Stimulated activated naive B cell treated with anti-CD40 and anti-IgM and Interleukin-4, amounts not matched to agents 10 μg/mL and 1 μg/mL and 100 μg/mL, for 72 hours (primary cell): ENCODE measurements at places on chromosomes 4 and X.

DNA sequence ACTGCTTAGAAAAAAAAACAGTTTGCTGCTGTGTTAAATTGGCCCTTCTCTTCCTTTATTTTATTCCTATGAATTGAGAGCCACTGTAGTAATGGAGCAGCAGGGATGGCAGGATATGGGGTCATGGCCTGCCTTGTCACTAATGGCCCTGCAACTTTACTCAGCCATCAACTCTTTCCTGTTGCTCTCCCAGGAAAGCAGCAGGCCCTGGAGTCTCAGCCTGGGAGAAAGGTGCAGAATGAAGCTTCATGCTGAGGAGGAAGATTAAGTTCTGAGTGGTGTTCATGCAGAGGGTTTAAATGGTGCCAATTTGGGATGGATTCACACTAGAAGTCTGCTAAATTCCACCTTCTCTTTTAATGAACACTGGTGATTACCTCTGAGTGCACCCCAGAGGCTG lies 285.6 kb downstream of the GPAT3 start:
- H3K27ac ChIP-seq: no peak overlapping the region
- H3K27me3 ChIP-seq: no peaks in the 10 kb centered on the region
- H3K4me3 ChIP-seq: no peak overlapping the region

GRCh38 chr4:34091451-34091850 lies 2152.9 kb downstream of the ARAP2 start:
- DNase-seq: no peak
- H3K4me3 ChIP-seq: no peak overlapping the region
- H3K27me3 ChIP-seq: no peaks in the 10 kb centered on the region
- no peaks in the 10 kb centered on the region for H3K4me1 ChIP-seq
- no peaks in the 10 kb centered on the region for H3K36me3 ChIP-seq

DNA sequence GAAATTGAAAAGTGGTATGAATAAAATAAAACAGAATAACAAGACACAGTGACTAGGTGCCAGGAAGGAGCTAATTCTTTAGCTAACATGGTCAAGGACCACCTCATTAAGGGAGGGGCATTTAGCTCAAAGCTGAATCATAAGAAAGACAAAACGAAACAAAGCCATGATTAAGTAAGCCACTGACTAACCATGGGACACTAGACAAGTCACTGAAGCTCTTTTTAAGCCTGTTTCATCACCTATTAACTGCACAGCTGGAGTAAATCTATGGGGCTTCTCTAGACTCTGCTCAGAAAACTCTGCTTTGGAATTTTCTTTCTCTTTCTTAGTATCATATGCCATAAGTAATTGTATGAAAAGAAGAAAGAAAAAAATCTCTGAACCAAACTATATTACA lies 49.8 kb upstream of the C1QTNF7 start:
- no peaks in the 10 kb centered on the region for H3K36me3 ChIP-seq
- DNase-seq: no peak
- peaks cover 37% of the 10 kb centered on the region for H3K4me1 ChIP-seq
- no peaks in the 10 kb centered on the region for H3K27me3 ChIP-seq
- H3K4me3 ChIP-seq: no peak overlapping the region
- H3K27ac ChIP-seq: no peak overlapping the region

- no peak overlapping the region for H3K27ac ChIP-seq
- H3K27me3 ChIP-seq: no peaks in the 10 kb centered on the region
Measured at GRCh38 chr4:110002326-110002725, 89.6 kb downstream of the EGF start.

- no peaks in the 10 kb centered on the region for H3K4me1 ChIP-seq
- no peak overlapping the region for H3K27ac ChIP-seq
- H3K4me3 ChIP-seq: no peak overlapping the region
- no peaks in the 10 kb centered on the region for H3K36me3 ChIP-seq
- no peaks in the 10 kb centered on the region for H3K27me3 ChIP-seq
Measured at GRCh38 chr4:132540268-132540667, 608.8 kb upstream of the PCDH10 start.
